Fibroblast of lung (primary cell): ENCODE measurements at places on chromosomes 3 and 15.
A peak's percentile ranks its signal among the peaks of the same experiment; 100 is the strongest.

GRCh38 chr15:72201391-72201921 is 3.9 kb upstream of the GRAMD2A start:
- DNase-seq, result no peak

- no peak for DNase-seq
Observed at GRCh38 chr3:117126946-117127546, 417.5 kb downstream of the TUSC7 start.

- no peak for DNase-seq
Observed at GRCh38 chr3:141259821-141260629, 28.4 kb downstream of the PXYLP1 start.

DNA sequence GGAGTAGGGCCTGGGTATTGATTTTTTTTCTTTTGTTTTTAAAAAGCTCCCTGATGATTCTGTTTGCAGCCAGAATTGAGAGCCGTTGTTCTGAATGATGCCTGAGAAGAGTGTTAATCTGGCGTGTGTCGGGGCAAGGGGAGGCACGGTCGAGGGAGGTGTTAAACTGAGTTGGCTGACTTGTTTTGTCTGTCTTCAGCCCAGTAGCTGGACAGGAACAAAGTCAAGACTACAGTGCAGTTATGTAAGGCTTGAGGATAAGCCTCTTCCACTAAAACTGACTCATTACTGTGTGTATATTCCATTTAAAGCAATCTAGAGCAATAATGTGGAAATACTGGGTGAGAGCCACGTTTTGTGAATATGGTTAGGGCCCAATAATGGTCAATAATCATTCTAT is 119.0 kb upstream of the DLG1 start:
- DNase-seq, result peak; percentile 40

GRCh38 chr15:86840996-86841395 is 761.3 kb downstream of the AGBL1 start:
- DNase-seq, result no peak

GRCh38 chr3:147413686-147414389 is 4.7 kb downstream of the ZIC1 start:
- no peak for DNase-seq

GRCh38 chr3:147426931-147427330 is 17.8 kb downstream of the ZIC1 start:
- DNase-seq, result no peak

DNA sequence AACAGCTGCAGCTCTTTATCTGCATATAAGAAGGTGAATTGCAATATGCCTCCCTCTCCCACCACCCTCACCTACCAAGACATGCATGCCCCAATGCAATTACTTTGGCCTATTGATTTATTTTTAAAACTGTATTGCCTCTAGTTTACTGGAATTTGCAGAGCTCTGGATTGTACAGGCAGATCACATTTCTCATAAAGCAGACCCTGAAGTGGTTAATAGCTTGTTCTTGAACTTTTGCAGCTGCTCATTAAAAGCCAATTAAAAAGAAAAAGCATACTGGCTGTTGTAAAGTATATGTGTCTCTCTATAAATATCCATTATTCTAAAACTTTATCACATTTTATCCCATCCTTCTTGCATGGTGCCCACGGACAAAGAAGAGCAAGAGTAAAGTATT is 221.5 kb upstream of the TOPAZ1 start:
- DNase-seq, result no peak

- DNase-seq, result no peak
Observed at GRCh38 chr15:39066677-39067076, 502.1 kb upstream of the RASGRP1 start.

DNA sequence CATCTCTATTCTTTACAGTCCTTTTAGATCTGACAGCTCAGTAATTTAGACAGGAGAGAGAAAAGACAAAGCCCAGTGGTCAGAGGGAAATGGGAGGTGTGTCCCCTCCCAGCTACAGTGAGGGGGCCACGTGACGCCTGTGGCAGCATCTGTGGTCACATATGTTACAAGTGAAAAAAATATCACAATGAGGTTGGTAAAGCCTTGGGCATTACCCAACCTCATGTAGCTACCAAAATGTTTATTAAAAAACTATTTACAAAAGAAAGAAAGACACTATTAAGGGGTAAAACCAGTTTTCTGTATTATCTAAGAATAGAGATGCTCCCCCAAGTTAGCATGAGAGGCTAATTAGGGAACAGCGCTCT is 42.9 kb upstream of the PLCL2 start:
- no peak for DNase-seq

- no peak for DNase-seq
Observed at GRCh38 chr15:81268881-81269601, 54.9 kb downstream of the STARD5 start.

DNA sequence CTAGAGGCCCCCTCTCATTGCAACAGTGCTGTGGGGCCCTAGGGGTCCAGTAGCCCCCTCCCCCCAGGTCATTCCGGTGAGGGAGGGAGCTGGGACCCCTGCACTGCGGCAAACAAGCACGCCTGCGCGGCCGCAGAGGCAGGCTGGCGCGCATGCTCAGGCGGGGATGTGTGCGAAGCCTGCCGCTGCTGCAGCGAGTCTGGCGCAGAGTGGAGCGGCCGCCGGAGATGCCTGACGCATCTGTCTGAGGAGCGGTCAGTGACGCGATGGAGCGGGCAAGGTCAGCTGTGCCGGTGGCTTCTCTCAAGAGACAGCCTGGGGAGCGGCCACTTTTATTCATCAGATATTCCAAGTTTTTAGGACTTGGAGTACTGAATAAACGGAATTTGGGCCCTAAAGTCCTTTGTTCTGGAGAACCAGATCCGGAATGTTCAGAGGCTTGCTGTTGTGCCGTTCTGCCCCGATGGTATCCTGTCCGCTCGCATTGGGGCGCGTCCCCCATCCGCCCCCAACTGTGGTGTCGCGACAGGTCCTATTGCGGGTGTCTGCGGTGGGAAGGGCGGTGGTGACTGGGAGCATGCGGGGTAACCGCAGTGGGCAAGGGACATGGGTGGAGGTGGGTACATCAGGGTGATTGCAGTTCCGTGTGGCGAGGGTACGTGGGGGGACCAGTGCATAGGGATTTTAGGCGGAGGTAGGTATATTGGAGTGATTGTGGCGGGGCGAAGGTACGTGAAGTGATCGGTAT is at the start of the genes SNRPN and SNURF:
SNRPN (plus strand) TSS at position 205 of the 748 bp plus-strand sequence. CDS start 19,467 bp downstream, outside the sequence.
SNURF (plus strand) TSS at position 205 of the 748 bp plus-strand sequence; CDS start at position 267, 62 bp downstream.
- peak; percentile 79 for DNase-seq

- DNase-seq, result no peak
Observed at GRCh38 chr3:178685591-178685906, 149.3 kb downstream of the KCNMB2 start.

DNA sequence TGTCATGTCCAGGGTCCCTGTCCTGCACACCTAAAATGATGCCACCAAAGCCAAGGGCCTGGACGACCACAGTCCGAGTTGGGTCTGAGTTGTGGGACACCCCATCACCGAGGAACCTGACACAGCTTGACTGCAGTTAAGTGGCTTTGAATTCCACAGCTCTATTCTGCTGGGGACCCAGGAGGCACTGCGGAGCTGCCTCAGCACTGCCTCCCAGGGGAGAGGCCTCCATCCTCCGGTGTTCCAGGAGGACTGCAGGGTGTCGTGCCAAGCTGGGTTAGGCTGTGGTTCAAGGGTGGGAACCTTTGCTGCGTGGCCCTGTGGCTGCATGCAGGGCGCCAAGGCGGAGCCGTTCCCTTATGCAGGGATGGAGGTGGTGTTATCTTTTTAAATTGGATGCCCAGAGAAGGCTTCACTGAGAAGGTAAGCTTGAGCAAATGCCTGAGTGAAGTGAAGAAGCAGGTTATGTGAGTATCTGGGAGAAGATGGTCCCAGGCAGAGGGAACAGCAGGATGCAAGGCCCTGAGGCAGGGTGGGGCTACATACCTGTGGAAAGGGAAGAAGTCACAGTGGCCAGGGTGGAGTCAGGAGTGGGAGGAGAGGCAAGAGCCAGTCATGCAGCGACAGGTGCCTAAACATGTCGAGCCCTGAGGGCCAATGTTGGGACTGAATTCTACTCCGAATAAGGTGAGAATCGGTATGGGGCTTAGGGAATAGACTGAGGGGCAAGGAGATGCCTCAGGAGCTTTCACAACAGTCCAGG is 144.8 kb downstream of the TPRA1 start:
- DNase-seq, result no peak

- peak; percentile 95 for DNase-seq
Observed at GRCh38 chr3:27533718-27534573, 49.8 kb upstream of the SLC4A7 start.

- DNase-seq, result no peak
Observed at GRCh38 chr3:196378146-196378841, 40.1 kb upstream of the TM4SF19 start.

DNA sequence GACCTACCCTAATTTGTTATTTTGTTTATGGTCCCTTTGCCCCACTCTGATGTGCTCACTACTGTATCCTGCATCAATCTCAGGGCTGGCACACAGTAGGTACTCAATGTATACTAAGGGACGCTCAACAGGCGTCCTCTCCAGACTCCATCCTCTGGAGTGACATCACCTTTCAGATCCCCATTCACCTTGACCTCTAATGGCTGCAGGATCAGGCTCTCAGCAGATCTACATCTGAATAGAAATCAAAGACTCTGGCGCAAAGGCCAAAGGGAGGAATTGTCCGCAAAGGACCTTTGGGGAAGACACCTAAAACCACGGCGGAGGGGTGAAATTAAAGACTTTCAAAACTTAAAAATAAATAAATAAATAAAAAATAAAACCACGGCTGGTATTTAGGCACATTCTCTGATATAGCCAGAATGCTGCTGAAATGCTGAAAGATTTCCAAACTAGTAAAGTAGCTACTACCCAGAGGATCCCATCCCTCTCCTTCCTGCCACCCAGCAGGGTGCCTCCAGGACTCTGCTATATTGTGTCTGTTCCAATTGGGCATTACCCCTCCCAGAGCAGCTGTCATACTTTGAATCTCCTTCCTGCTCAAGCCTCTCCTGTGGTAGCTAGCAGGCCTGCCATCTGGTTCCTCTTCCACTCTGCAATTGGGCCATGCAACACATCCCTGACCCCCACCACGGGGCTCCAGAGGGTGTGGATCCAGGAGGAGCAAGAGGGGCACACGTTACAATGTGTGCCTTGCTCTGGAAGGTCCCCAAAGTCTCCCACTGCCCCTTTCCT is 6.1 kb downstream of the SHF start:
- DNase-seq, result no peak

DNA sequence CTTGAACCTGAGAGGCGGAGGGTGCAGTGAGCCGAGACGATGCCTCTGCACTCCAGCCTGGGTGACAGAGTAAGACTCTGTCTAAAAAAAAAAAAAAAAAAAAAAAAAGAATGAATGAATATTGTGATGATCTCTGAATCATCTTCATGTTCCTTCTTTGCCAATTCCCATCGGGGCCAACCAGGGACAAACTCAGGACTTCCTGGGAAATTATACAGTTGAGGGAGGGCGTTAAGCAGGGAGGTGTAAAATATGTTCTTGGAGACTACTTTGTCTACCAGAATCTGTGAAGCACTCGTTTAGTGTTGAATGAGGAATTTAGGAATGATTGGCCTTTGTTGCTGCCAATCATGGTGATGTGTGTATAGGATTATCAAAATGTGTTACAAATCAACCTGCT is 210.6 kb downstream of the PTPRG start:
- peak; percentile 2 for DNase-seq

GRCh38 chr3:71114610-71115009 is 468.9 kb downstream of the FOXP1 start:
- no peak for DNase-seq

DNA sequence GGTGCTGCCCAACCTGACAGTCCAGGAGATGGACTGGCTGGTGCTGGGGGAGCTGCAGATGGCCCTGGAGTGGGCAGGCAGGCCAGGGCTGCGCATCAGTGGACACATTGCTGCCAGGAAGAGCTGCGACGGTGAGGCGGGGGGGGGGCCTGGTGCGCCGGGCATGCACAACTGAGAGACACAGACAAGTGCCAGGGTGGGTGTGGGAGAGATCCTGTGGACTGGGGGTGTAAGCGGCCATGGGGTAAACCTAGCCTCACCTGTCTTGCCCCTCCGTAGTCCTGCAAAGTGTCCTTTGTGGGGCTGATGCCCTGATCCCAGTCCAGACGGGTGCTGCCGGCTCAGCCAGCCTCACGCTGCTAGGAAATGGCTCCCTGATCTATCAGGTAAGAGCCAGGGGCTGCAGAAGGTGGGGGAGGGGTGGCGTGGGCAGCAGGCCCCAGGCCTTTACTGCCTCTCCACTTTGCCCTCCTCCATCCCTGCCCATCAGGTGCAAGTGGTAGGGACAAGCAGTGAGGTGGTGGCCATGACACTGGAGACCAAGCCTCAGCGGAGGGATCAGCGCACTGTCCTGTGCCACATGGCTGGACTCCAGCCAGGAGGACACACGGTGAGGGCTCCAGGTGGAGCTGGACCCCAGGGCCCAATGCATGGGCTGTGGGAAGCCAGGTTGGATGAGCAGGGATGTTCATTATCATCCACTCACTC is 3.3 kb downstream of the CHRD start:
- no peak for DNase-seq

DNA sequence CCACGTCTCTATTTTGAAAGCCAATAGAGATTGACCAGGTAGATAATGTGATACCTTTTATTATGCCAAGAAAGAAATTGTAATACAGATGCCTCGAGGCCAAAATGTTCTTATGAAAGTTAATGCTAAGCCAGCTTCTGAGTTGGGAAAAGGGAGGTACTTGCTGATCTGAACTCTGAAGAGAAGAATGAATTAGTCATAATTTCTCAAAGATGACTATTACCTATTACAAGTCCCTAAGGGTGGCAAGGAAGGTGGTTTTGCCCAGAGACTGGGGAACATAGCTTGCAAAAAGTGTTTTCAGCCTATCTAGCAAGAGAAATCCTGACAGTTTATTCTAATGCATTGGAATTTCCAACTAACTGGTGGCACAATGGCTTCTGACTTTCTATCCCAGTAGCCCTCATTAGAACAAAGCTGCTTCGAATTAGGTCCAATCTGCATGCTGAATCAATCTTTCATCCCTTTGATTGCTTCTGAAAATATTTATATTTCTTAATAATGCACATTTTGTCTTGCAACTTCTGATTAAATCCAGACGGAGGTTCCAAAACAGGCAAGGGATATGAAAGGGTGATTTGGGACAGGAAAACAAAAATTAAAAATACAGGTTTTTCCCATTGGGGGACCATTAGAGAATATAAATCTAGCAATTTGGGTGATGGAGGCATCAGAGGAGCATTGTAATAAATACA is 17.7 kb upstream of the NR2F2 start:
- DNase-seq, result no peak

DNA sequence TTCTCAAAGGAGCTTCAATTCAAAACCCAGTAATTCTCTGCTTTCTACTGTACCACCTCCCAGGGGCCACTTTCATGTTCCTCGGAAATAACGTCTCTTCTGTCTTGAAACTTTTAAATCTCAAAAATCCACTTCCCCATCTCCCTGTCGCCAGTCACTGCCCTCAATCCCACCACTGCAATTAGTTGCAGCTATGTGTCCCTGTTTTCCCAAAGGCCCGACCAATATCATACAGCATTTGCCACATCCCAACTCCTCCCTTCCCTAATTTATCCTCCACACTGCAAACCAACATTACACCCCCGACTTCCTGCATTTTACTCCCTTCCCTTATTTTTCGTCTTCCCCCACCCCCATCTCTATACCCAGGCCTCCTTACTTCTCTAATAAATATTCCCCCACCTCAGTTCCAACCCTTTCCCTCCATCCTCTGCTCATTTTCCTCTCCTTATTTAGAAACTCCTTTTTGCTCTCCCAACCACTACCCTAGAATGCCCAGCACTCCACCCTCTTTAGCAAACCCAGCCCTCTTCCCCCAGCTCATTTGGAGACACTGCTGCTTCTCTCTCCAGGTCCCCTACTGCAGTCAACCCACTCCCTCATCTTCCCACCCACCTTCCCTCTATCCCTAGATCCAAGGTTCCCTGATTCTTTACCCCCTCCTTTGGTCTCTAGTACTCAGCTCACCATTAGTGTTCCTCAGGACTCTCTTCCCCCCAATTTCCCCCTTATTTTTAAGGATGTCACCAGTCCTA is 1.1 kb downstream of the NPTN start:
- DNase-seq, result peak; percentile 72

GRCh38 chr15:85388566-85389305 is 8.3 kb downstream of the AKAP13 start:
- no peak for DNase-seq
